Activated CD4-positive, alpha-beta T cell treated with anti-CD3 and anti-CD28 coated beads for 36 hours (primary cell): ENCODE measurements at places on chromosomes 3 and 15. TPM values are rescaled to one million over a fixed set of nuclear protein-coding genes. Genes with fewer than 3 reads are reported as not detected.

Gene SV2B
- total RNA-seq = 0.05 TPM

GRCh38 chr3:109994853-109995252 is 657.5 kb upstream of the DPPA4 start:
- no peak for DNase-seq

GRCh38 chr15:54816401-54816800 is 380.3 kb downstream of the RSL24D1 start:
- DNase-seq = no peak

DNA sequence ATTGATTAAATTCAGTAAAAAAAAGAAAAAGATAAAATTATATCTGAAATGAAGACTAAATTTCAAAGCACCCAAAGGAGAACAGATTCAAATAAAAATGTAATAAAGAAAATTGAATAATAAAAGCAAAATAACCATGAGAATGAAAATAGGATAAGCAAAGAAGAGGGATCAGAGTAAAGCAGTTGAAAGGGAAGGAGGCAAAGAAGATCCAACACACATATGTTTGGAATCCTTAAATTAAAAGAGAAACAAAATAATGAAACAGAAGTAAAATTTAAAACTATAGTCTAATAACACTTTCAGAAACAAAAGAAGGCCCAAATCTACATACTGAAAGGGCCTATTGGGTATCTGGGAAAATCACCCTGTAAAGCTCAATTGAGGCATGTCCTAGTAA is 32.1 kb downstream of the HACD2 start:
- no peak for DNase-seq

- no peak for DNase-seq
These were observed 147.4 kb downstream of the DUT start for GRCh38 chr15:48478581-48478980.

DNA sequence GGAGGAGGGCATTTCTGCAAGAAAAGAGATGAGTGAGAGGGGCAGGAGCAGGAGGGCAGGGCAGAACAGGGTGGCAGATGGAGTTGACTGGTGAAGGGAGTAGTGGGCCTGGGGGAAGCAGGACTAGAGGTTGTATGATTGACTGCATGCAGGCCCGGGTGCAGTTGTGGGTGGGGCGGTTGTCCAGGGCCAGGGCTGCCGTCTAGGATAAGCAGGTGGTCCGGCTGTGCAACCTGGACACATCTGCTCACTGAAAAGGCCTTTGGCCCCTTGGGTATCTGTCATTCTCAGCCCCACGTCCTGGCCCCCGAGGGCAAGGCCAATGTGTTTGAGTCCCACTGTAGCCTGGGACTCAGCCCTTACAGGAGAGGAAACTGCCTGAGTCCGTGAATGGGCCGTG is 25.4 kb downstream of the ALS2CL start:
- no peak for DNase-seq

- DNase-seq = no peak
These were observed 17.9 kb upstream of the STIMATE start for GRCh38 chr3:52915294-52915693.

DNA sequence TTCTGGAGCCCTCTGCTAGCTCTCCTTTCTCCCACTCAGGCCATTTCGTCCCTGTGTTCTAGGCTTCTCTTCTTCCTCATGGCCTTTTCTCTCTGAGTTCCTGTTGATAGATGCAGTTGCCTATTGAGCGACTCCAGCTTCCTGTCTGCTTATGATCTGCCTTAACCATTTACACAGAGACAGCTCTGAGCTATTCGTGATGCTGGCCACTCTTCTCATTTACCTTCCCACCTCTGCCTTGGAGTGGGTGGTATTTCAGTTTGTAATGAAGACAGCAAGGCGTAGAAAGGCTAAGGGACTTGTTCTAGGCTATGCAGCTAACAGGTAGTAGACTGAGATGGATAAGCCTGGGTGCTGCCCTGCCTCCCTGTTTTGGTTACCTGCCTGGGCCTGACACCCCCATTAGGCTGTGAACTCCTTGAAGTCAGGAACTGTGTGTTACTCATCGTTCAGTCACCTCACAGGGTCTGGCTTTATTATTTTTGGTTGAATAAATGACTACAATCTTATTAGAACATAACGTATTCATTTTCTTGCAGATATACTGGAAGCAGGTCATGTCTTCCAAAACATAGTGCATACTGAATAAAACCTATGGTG is 12.6 kb upstream of the ZBTB47 start:
- no peak for DNase-seq

Gene SERPINI1
- total RNA-seq = 1.2 TPM

- DNase-seq = no peak
These were observed 15.3 kb downstream of the H1-8 start for GRCh38 chr3:129558081-129558771.

GRCh38 chr3:157776861-157777260 is 273.6 kb upstream of the VEPH1 start:
- no peak for DNase-seq

DNA sequence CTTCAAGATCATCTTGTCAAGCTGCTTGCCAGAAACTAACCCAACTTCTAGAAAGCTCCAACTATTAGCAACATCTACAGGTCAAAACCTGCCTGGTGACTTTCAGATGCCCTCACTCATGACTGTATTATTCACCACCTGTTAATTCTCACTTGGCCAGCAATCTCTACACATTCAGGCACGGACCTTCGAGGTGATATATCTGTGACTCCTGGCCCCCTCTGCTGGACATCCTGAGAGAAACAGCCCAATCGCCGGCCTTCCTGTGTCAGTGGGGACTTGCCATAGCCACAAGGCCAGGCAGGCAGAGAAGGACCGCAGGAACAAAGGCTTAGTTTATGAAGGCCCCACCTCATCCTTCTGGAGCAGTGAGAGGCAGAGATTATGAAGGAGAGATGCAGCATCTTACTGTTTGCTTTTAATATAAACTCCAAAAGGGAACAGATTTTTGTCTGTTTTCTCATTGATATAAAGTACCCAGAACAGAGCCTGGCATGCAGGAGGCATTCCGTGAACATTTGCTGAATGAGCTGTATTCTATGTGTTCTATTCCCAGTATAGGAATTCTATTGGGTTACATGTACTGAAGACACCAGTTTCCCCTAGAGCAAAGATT is 24.4 kb upstream of the OCA2 start:
- DNase-seq = peak; percentile 73

DNA sequence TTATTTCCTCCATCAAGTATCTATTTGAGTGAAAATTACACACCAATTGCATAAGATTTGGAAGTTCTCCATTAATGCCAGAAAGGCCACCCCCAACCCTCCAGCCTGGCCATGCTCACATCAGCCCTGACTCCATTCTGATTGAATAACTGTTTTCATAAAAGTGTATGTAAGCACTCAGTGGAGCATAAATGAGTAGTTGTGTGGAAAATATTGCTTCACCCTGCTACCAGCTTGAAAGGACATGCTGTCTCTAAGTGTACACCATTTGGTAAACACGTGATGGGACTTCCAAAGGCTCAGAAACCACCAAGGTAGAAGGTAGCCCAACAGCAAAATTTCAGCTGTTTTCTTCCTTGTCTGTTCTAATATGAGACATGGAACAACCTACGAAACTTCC is 393.8 kb downstream of the ZNF385D start:
- DNase-seq = no peak

DNA sequence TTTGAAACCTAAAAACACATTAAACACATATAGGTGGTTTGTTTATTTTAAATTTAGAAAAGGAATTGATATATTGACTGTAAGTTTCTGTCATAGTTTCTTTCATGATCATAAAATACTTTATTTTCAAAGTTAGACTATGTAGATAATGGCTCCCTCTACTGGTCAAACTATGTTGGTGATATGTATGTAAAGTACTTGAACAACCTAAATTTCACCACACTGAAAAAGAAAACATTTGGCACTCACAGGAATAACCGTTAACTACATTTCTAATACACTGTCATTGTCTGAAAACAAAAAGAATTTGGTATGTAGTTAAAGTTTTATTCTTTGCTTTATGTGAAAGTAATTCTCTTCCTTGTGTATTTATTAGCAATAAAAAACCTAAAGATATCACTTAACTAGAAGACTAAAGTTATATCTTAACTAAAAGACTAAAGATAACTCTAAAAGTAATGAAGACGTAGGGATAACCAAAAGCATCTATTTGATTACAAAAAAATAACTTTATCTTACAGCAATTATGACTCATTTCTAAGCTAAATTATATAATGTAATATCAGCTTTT is 427.5 kb downstream of the VGLL3 start:
- DNase-seq = no peak

Gene TNK2
- 49.9 TPM for total RNA-seq

DNA sequence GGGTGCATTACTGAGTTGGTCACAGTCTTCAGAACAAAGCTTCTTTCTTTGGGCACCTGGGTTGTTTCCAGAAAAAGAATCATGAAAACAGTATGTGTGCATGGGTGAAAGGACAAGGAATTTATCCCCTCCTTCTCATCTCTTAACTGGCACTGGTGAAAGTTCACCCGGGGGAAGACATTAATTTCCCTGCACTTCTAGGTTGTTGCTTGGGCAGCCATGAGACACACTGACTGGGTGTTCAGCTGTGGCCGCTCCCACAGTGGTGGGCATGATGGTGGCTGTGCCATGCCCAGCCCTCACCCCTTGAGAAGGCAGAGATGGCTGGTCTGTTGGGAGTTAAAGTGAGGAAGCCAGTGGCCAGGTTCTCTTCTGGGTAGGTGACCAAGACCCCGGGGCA is 16.6 kb upstream of the KY start:
- no peak for DNase-seq

- no peak for DNase-seq
These were observed 295.1 kb downstream of the EPHB1 start for GRCh38 chr3:135090020-135090717.

Gene KBTBD8
- 9.2 TPM for total RNA-seq

- no peak for DNase-seq
These were observed 78.1 kb downstream of the CLDN11 start for GRCh38 chr3:170496868-170497140.

Gene HYAL1
- total RNA-seq = 0.37 TPM

DNA sequence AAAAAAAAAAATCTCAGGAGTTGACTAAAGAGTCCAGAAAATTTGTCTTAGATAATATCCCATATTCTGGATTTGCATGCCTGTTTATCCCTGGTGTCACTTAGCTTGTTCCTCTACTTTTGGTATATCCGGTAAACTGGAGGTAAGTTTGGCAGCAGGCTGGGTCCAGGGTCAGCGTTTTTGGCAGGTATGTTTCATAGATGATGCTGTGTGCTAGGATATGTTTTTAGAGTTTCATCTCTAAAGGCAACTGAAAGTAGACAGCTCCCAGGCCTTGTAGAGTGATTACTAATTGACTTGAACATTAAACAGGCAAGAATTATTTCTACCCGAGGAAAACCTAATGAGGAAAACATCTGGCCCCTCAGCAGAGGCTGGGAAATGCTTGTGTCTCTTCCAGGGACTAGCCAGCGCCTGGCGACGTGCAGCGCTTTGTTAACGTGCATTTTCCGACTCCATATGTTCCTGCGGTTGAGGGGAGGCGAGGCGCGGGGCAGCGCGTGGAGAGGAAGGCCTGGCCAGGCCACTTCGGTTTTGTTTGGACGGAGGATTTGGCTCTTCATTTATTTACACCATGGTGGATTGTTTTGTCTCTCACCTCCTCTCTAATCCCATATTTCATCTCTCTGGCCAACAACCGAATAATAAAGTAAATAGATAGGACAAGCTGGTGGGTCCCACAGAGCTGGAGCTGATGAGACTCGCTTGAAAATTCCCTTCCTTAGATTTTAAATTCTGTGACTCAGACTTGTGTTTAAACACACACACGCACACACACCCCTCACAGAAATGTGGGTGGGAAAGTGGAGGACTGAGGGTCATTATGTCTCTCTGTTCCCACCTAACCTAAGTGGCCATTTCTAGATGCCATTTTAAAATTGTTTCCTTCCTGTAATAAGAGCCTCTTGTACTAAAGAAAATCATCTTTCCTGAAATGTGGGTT is 65.3 kb downstream of the ASB7 start:
- DNase-seq = no peak

DNA sequence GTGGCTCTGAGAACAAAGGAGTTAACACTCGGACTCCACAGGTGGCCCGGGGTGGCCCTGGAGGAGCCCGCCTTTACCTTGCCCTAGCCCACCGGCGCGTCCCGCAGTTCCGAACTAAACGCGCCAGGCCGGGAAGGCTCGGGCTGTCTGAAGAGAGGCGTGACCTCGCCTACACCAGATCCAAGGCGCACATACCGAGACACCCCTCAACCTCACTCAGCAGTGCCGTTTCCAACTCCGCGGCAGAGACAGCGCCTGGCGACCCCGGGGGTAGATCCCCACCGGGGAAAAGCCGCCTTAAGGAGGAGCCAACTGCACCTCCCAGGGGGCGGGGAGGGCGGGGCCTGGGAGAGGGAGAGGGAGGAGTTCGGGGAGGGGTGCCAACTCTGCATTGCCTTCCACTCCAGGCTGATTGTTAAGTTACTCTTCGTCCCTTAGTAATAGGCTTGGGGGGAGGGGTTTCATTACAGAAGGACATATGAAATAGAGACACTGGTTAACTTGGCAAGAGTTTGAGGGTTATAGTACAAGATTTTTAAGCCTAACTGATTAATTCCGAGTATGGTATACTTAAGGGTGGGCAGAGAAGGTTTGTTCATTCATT is at the start of gene DLG1:
Gene DLG1, minus strand, starts transcription at position 272 of the 604 bp plus-strand sequence. CDS start 1,408 bp downstream, outside the sequence.
- DNase-seq = peak; percentile 93

DNA sequence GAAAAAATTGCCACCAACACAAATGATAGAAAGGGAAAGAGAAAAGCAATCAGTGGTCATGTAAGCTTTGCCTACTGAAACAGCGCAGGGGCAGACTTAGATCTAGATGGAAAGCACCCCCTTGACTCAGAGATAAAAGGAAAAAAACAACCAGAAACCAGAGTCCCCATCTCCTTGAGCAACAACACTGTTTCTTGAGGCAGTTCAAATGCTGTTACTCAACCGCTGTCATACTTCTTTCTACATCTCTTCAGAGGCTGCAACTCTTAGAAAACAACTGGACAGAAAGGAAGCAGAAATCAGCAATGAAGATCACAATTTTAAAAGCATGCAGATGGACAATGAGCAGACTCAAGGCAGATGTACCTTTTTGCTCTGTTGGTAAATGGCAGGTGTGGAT is 36.5 kb downstream of the FSIP1 start:
- no peak for DNase-seq

DNA sequence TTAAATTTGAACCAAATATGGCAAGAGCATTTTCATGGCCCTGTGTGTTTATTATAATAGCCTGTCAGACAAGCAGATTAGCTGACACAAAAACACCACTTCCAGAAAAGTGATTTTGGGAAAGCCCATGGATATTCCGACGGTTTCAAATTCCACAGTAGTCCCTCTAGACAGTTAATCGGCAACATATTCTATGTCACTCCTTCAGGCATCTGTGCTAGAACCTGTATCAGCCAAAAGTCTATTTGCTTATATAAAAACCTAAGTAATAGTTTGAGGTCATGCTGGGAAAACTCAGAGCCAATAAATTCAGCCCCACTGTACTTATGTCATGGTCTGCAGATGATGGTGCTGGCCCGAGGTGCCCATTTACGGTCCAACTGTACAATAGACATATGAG is 110.2 kb upstream of the ARHGEF26 start:
- no peak for DNase-seq

Gene EFCC1
- total RNA-seq = 0.19 TPM

Gene CALML4
- 9.2 TPM for total RNA-seq

Gene LMAN1L
- total RNA-seq = not detected

DNA sequence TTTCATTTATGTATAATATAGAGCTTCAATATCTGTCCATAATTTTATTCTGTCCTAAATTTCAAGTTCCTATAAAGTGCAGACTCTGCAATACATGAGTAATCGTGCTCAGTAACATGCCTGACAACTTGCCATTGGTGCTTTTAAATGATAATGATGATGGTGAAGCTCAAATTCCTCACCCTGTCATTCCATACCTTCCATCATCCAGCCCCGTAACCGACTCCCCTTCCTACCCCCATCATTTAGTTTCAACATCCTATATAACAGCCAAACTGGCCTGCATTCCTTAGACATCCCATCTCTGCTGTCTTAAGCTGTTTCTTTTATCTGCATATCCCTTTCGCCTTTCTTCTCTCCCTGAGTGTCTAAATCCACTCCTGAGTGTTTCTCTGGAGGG is 67.2 kb upstream of the DLG1 start:
- no peak for DNase-seq
